ENCODE measurements at places on chromosomes 4 and X. TPM values are rescaled to one million over a fixed set of nuclear protein-coding genes. Genes with fewer than 3 reads are reported as not detected.

ADGRL3 gene
- total RNA-seq: not detected

AGTR2 gene
- not detected for total RNA-seq

ETDA gene
- not detected for total RNA-seq

ZC4H2 gene
- 3.2 TPM for total RNA-seq

ATP1B4 gene
- not detected for total RNA-seq

Data from CD8-positive, alpha-beta T cell (primary cell).